ENCODE measurements at places on chromosomes 11 and 22.

DNA sequence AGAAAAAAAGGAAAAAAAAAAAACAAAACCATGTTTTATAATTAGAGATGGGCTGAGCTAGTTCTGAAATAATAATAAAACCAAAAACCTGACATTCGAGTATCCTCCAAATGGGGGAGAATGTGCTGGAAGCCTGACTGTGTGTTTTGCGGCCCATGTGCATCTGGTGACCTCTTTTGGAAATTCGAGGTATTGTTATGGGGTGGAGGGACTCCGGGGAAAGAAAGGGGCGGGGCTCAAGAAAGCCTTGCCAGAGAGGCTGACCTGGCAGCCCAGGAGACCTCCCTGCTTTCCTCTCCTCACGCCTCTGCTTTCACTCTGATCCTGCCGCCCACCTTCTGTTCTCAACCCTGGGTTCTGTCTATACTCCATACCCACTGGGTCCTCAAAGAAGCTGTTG lies 72.9 kb downstream of the CTTN start:
- no peak for DNase-seq

- DNase-seq, result no peak
These were observed 53.3 kb downstream of the CD82 start for GRCh38 chr11:44618561-44619425.

GRCh38 chr11:57357856-57358255 lies 19.7 kb downstream of the P2RX3 start:
- no peak for DNase-seq

DNA sequence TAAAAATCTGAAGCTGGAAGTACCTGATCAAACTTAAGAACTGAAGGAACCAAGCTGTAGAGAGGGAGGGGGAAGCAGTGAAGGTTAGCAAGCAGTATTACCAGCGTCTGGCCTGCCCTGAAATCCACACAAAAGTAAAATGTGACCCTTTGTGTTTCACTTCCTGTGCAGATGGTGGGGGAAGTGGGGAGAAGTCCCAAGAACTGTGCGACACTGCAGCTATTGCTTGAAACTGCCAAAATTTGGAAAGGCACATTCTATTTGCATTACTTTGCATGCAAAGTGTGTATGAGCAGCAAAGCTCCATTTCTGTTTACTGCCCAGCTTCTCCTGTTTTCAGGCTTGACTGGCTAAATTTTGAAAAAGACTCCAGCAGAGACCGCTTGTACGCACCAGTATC lies 72.1 kb upstream of the BMAL1 start:
- DNase-seq, result no peak

DNA sequence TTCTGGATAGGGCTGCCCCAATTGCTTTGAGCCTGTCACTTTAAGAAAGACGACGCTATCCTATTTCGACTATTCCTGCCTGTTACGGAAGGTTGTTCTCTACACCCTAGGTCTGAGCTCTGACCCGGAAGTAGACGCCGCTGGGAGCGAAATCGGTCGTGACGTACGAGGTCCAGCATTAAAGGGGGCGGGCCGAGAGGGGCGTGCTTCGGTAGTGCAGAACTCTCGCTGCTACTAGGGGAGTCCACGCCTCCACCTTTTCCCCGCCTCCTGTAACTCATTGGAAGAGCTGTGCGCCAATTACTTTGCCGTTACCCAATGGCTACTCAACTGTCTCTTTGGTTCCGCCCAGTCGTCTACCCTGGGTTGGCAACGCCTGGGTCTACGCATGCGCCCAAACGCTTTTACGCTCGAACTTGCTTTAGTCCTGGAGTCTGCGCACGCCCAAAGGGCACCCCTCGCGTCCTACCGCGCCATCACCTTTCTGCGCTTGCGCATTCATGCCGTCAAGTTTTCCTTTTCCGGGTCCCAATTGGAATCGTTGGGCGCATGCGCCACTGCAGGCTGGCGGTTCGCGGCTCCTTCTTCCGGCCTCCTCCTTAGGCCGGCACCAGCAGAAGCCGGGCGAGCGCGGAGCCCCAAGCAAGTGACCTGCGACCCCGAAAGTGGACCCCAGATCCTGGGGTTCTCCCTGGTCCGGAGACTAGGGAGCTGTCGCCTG lies at the start of gene PCNX3:
PCNX3 (plus strand) TSS at position 548 of the 721 bp plus-strand sequence. CDS start 536 bp downstream, outside the sequence.
- peak; percentile 100 for DNase-seq

- DNase-seq, result no peak
These were observed 29.2 kb downstream of the RASSF10 start for GRCh38 chr11:13038366-13038765.

DNA sequence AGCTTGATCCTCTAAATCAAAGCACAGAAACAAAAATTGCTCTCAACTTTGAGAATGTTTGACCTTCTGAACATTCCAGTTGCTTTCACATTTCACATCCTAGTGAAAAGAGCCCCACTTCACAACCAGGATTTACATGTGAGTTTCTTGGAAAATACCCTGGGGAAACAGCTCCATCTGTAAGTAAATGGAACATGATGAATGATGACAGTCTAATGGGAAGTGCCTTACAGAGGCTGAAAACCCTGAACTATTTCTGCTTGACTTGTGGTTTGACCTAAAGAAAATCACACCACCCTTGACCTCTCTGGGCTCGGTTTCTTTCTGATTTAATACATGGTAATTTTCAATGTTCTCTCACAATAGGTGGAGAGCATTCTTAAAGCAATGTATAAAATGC lies 499.4 kb upstream of the API5 start:
- DNase-seq, result no peak

DNA sequence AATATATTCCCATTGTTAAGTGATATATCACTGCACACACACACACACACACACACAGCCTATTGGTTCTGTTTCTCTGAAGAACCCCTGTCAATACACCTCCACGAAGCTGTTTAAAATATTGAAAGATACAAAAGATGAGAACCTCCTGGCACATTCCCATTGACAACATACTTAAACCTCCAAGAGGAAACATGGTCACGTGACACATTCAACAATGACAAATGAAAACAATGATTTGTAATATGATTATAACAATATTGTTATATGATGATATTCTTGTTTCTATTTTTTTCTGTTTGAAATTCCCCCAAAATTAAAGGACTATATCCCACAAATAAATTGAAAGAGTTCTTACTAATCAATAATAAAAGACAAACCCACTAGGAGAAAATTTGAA lies 1344.9 kb downstream of the BRD1 start:
- DNase-seq, result no peak

GRCh38 chr11:23138761-23139160 lies 278.5 kb upstream of the CCDC179 start:
- no peak for DNase-seq

- DNase-seq, result no peak
These were observed 64.8 kb downstream of the RAB30 start for GRCh38 chr11:83006877-83007330.

GRCh38 chr22:16932577-16932976 lies 75.4 kb downstream of the GAB4 start:
- DNase-seq, result no peak

DNA sequence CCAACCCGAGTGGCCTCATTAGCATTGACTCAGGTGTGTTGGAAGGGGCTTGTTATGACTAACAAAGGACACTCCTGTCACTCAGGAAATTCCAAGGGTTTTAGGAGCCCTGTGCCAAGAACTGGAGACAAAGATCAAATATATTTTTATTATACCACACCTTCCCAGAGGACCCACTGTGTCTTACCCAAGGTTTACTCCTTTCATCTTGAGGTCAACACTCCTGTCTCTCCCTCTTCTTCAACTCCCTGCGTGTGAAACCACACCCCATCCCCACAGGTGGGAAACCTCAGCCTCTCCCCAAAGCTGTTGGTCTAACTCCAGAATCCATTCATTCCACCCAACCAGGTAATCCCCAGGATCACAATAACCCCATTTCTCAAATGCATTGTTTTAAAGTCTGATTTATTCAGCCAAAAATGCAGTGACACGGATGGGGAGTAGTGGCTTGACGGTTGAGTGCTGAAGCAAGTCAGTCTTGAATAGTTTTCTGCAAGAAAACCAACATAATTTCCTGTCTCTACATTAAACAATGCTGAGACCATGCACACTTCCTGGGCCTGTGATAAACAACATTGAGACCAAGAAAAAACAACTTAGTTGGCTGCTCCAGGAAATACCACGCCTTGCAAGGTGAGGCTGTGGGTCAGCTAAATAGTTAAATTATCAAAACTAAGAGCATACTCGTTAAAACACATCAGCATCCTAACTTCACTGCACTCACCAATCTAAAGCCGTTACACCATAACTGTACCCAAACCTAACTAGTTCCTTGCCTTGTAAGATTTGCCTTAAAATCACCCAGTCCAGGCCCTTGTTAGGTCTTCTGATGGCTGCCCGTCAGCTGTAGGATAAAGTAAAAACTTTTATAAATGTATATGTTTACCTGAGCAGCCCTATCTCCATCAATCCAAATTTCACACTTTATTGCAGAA lies 38.5 kb upstream of the SPON1 start:
- DNase-seq, result peak; percentile 20

DNA sequence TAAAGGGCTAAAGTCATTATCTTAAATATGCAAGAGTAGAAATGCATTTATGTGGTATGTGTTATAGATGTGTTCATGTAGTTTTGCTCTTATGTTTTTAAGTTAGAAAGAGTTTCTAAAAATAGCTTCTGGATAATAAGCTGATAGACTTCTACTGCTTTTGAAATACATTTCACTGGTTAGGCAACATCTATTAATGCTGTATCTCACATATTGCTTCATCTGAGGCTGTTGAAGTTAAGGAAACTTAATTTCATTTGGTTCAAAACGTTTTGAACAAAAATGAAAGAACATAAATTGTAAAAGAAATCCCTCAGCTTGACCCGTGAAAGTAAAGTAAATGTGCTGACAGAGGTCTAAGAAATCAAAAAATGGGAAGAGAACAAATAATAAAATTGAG lies 164.0 kb upstream of the CTSC start:
- DNase-seq, result no peak

- DNase-seq, result no peak
These were observed 310.6 kb downstream of the TBC1D22A start for GRCh38 chr22:47073075-47073474.

GRCh38 chr11:12544986-12545775 lies 129.0 kb upstream of the TEAD1 start:
- DNase-seq, result no peak

DNA sequence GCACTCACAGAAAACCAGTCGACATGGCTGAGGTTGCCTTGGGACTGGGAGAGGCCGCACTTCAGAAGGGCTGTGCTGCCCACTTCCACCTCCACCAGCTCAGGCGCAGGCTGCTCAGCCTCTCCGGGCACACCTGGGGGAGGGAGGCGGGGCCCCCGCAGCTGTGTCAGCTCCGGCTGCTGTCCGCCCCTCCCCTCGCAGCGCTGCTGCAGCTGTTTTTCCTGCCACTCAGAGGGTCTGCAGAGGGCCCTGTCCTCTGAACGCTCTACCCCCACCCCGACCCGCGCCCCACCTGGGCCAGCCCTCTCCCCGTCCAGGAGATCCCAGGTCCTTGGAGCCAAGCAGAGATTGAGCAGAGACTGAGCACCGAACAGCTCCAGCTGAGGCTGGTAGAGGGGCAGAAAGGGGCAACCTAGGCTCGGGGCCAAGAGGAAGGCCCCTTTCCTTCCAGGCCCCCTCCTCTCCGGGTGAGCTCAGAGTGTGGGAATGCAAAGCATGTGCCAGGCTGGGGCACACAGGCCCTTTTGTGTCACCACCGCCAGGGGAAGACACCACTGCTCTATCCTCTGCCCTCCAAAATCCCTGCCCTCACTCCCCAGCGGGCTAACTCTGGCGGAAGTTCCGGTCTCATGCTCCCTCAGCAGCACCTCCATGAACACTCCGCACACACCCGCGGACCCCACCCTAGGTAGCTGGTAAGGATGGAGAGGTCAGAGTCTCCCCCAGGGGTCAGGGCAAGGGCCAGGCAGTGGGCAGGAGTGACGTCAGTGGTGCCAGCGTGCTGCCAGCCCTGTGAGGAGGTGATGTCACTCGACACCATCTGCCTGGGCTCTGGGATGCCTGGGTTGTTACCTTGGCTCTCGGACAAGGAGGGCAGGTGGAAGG lies 1.6 kb downstream of the MCAM start:
- DNase-seq, result peak; percentile 64

DNA sequence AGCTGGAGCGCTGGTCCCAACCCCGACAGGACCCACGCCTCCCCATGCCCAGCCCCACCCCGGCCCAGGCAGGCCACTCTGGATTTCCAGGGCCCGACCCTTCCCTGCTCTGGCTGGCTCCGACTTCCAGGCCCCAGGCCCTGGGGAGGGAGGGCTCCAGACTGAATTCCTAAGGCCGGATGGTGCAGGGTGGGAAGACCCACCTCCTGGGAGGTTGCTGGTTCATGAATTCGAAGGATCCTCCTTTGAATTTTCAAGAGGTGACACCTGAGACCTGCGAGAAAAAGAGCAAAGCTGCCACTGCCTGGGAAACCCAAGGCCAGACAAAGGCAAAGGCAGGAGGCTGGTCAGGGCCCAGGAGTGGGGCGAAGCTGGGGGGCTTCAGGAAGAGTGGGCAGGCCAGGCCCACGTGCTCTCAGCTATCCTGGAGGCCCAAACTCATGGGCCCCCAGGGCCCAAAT lies 47.0 kb upstream of the LINC01488 start:
- no peak for DNase-seq

- DNase-seq, result no peak
These were observed 49.3 kb downstream of the CHRDL2 start for GRCh38 chr11:74681686-74682651.

- no peak for DNase-seq
These were observed 14.6 kb upstream of the SERGEF start for GRCh38 chr11:18027475-18027874.

DNA sequence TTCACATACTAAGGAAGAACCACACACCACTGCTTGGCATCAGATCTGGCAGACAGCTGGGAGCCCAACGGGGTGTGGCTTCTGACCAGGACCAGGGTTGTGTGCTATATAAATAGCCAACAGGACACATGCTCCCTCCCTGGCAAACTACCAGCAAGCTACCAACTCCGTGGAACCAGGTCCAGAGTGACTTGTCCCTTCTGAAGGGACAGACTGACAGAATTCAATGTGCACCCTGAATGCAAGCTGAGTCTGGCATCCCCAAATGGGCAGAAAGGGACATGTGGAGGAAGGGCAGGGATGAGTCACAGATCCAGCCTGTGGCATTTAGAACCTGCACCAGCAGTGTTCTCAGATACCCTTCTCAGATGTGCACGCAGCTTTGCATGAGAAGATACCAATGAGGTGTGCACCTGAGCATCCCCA lies 92.9 kb downstream of the MICAL3 start:
- DNase-seq, result no peak

DNA sequence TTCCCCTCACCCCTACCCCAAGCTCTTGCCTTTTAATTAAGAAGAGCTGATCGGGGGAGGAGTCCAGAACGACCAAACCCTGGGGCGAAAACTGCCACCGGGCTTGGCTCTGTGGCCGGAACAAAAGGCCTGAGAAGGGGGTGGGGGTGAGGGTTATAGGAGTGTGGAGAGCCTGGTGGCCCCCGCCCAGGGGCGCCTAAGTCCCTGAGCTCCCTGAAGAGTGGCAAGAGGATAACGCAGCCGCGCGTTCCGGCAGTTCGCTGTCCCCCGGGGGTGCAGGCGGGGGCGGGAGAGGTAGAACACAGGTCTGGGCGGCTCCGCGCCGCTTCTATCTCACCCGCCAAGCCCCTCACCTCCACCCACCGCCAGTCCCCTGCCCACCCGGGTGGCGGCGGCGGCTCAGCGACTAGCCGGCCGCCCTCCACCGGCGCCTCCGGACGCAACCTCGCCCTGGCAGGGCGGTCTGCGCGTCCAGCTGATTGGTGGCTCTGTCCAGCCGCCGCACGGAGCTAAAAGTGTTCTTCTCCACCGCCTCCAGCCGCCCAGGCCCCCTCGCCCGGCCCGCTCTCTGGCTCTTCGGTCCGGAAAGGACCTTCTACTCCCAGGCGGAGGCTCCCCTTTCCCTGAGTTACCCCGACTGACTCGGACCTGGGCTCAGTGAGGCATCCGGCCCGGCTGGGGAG lies 18.7 kb upstream of the BDNF start:
- DNase-seq, result no peak
